ENCODE measurements at places on chromosomes 1 and 21.

- DNase-seq = no peak
Observed at GRCh38 chr1:39128959-39129358, 75.5 kb upstream of the MACF1 start.

GRCh38 chr1:77383236-77383635, 101.4 kb downstream of the AK5 start:
- no peak for DNase-seq

DNA sequence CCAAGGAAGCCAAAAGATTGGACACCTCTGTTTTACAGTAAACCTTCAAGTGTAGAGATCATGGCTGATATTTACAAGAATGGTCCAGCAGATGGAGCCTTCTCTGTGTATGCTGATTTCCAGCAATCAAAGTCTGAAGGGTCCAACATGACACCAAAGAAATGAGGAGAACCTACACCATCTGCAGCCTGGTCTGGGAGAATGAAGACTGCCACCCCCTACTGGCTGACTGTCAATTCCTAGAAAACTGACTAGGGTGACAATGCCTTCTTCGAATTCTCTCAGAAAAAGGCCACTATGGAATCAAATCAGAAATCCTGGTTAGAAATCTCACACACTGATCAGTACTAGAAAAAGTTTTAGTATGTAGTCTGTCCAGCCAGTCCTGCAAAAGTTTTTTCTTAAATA, 83.3 kb downstream of the CDC42BPA start:
- DNase-seq = no peak

GRCh38 chr1:31371121-31371959, 1.5 kb downstream of the FABP3 start:
- no peak for DNase-seq

- no peak for DNase-seq
Observed at GRCh38 chr21:44701023-44701400, 4.0 kb downstream of the KRTAP10-12 start.

GRCh38 chr1:168531615-168532345, 12.0 kb downstream of the XCL2 start:
- no peak for DNase-seq

All from stimulated activated CD4-positive, alpha-beta T cell treated with anti-CD3 and anti-CD28 coated beads, Interleukin-4, amount 100 ng/mL, for 1 hour (primary cell).